ENCODE measurements at places on chromosomes 4 and X.

GRCh38 chrX:115562480-115562847 lies 1.5 kb downstream of the PLS3 start:
- no peak for DNase-seq

- no peak for DNase-seq
These were observed 1248.8 kb downstream of the ADGRL3 start for GRCh38 chr4:62448911-62449310.

DNA sequence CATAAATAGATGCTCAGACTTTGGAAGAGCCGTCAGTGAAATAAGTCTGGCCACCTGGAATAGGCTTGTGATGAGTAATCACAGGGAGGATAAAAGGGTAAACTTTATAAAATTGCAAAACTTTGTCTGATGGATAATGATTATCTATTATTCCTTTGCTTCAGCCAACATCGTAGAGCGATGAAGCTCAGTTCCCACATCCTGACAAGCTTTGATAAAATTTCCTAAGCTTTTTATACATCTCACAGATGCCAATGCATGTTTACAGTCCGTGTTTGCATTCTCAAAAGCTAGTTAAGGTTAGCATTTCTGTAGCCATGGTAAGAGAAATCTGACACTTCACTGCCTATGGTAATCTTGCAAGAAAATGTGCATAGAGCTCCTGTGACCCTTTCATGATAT lies 15.4 kb upstream of the UGDH start:
- DNase-seq: no peak

- DNase-seq: peak; percentile 57
These were observed 250 bp downstream of the USP9X start for GRCh38 chrX:41085512-41085877.

- DNase-seq: no peak
These were observed 1.9 kb upstream of the CITED1 start for GRCh38 chrX:72307646-72308051.

GRCh38 chrX:57232658-57233360 lies 53.7 kb upstream of the FAAH2 start:
- DNase-seq: no peak

- no peak for DNase-seq
These were observed 107.3 kb downstream of the AMMECR1 start for GRCh38 chrX:110210417-110211139.

DNA sequence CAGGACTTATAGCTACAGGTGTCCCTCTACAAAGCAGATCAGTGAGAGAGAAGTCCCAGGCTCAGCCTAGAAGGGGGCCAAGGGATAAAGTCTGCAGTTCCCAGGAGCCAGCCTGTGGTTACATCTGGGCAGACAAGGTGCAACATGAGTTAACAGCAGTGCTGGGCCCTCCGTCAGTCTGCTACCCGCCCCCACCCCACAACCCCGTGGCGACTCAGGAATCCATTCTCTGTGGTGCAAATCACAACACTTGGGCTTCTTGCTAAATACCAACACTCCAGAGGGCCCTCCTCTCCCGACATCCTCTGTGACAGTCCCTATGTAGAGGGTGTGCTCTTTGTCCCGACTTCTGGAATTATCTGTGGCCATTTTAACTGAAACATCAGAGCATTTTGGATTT lies 13.8 kb downstream of the GPM6B start:
- DNase-seq: no peak

DNA sequence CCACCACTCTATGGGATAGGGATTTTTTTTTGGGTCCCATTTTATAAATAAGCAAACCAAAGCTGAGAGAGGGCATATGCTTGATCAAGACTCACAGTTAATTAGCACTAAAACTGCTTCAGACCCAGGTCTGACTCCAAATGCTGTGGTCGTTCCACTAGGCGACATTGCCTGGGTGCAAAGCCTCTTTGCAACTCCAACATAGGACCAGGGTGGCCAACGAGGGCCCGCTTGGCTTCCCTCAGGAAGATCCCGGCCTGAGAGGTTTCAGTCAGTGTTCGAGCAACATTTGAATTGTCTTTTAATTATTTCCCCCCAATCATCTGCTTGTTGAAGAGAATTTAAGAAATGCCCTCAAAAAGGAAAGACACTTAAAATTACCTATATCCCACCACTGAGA lies 11.2 kb downstream of the PJA1 start:
- peak; percentile 24 for DNase-seq

DNA sequence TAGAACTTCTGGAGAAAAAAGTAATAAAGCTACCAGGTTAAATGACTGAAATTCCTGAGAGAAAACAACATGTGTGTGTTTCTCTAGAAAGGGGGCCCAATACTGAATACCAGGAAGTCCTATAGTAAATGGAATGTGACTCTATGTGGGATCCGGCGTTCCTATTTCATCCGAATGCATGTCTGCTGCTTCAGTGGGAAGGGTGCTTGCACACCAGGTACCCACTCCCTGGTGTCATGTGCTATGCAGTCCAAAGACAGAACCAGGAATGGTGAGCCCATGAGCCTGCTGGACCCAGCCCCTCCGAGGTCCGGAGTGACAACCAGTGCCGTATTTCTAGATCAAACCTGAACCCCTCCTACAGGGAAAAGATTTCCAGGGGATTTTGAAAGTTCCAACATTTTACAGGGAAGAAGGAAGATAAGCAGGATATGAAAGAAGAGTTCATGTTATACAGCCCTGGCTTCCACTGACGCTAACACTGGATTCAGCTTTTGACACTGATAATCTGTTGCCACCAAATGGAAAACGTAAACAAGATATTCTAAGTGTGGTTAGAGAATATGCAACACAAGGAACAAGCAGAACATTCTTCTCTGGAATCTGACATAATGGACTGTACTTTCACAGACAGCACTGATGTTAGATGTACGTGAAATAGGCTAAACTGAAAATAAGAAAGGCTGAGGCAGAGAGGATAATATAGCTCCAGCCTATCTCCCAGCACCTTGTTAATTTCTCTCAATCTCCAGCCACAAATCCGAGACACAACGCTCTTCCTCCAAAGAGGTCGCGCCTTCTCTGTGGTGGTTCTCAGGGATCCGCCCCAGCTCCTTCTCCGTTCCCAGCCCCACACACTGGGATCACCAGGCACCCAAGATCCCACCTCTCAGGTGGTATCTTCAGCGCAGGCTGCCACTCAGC lies 725 bp upstream of the CXCL1 start:
- no peak for DNase-seq

- DNase-seq: no peak
These were observed 158.1 kb upstream of the ANXA10 start for GRCh38 chr4:167934216-167934615.

DNA sequence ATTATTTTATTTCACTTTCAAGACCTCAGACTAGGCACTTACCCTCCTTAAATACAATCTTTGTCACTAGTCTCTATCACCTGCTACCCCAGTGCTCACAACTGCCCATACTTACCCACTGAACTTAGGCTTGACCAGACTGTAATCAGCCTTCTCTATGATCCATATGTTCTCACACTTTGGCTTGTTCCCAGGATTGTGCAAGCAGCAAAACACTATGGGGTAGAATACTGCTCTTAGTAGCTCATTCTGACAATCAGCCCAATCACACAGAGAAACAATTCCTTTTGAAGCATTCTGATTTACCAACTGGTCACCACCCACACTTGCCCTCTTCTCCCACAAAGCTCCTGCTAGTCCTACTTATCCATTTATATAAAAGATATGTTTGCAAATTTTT lies 878.3 kb downstream of the FSTL5 start:
- no peak for DNase-seq

DNA sequence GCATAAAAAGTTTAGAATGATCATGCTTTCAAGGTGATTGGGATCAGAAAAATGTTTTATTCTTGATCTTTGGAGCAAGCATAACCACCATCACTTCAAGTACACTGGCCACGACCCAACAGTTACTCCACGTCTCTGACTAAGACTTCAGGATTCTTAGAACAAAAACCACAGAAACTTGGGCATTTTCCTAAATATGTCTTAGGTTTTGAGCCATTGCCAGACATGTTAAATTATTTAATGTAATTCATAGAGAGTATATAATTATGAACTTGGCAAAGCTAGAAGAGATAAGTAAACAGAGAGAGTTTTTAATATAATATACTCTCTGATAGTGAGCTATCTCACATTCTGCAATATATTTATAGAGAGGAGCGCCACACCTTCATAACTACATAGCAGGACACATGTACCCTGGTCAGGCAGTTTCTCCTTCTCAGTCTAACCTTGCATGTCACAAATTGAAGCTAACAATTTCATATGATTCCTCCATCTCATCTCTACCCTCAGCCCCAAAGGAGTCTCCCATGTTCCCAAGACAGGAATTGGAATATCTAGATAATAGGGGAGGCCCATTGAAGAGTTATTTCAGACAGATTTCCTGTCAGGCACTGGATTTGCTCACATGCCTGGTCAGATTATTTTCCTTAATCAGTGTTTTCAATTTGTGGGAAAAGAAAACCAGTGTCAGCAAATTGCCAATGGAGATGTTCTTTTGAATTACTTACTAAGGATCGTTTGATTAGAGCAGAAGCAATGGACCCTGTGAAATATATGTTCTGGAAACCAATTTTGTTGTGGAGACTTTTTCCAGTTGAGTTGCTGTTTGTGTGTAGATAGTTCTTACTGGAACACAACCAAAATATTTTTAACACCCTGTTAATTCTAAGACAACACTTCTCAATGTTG lies 61.7 kb upstream of the GUCY1A1 start:
- no peak for DNase-seq

- no peak for DNase-seq
These were observed 76.7 kb upstream of the NAF1 start for GRCh38 chr4:163243297-163243981.

DNA sequence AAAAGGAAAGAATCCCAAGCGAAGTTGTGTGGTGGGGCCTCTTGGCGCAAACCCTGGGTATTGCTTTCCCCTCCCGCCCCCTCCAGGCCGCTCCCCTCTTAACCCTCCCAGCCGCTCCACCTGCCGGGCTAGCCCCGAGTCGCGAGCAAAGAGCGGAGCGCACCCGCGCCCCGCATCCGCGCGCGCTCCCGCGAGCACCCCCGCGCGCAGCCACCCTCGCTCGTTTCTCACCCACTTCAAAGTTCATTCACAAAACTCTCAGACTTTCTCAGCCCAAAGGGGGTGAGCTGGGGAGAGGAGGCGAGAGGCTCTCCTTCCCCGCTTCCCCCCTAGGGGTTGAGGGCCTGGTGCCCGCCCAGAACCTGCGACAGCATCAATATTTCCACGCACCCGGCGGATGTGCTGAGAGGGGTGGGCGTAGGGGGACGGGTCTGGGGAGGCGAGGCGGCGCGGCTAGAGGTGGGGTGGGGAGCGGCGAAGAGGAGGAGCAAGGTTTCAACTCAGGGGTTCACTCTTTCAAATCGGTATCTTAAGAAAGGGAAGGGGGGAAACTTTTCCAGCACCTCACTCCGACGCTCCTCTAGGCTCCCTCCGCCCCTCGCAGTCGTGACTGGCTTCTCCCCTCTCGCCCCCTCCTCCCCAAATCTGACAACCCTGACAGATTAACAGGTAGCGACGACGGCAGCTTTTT lies 1.8 kb downstream of the MAML3 start:
- DNase-seq: peak; percentile 54

DNA sequence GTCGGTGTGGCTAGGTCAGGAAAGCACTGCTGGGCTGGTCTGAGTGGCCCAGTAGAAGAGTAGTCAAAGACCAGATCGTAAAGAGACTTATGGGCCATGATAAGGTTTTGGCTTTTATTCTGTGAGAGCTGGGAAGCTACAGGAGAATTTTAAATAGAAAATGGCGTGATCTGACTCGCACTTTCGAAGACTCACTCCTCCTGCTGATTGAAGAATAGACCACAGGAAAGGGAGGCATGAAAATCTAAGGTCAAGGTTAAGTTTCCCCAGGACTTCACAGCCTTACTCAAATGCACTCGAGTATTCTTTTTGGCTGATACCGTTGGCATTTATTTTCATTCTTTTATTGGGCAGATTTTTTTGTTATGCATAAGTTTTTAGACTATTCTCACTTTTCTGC lies 231.4 kb upstream of the ANKRD50 start:
- DNase-seq: no peak

DNA sequence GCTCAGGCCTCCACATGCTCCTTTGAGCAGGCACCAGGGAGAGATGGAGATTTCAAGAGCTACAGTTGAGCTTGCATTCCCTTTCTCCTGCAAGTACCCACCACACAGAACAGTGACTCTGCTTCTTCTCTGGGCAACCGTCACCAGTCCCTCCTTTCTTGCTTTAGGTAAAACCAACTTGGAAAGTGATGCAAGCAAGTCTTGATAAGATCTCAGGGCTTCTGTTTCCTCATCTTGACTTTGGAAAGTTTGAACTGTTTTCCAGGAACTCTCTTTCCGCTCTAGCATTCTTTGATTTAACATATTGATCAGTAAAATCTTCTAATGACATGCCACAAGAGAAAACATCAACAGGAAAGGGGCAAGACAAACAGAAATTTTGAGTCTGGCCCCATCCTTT lies 73.7 kb downstream of the USP46 start:
- DNase-seq: no peak

DNA sequence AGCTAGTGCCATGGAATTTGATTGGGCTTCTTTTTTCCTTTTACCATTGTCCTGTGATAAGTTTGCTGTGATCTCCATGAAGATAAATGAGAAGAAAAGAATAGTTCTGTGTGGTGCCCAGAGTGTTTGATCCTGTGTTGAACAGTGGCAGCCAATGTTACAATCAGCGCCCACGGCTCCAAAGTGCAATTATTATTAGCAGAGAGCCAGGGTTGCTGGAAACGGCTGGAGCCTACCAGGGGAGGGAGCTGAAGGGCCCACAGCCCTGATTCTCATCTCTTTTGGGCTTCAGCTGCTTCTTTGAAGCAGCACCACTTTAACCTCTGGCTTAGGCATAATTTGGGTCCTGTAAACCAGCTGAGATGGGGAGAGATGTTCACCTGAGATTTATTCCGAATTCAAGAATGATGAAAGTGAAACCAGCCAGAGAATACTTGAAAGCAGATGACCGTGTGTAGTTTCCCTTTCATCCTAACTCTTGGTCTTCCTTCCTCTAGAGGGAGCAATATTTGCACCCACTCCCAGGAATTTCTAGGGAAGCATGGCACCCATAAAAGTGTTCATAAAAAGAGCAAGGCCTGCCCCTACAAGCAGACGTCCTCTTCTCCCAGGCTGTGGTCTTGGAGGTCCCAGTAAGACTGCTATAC lies 298.3 kb downstream of the EVC2 start:
- DNase-seq: no peak

DNA sequence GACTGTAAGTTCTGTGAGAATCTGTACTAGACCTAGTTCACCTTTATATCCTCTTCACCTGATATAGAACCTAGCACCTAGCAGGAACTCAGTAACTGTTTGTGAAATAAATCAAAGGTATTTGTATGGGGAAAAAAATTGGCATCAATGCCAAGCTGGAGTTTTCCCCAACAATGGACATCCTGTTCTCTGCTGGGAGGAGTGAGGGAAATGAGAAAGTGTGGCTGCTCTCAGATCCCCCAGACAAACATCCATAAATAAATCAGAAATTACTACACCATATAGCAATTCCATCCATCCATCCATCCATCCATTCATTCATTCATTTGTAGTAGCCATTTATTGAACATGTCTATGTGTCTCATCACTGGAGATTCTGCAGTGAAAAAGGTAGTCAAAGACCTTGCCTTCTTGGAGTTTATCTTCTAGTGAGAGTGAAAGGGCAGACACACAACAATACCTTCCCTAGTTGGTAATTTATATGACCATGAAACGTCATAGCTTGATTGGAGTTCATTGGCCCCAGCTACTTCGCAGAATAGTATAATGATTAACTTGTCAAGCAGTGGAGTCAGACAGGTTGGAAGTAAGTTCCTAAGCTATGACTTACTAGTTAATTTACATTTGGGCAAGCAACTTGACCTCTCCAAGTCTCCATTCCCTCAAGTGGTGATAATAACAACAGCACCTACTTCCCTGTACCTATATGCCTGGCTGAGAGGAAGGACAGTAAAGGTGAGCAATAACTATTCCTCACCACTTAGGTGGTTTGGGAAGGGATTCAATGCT lies 98.7 kb upstream of the KIT start:
- DNase-seq: no peak

Data from mesothelial cell of epicardium (in vitro differentiated cells).